ENCODE measurements at places on chromosomes 2 and 18. TPM values are rescaled to one million over a fixed set of nuclear protein-coding genes. Genes with fewer than 3 reads are reported as not detected.

EVX2 gene
- not detected for total RNA-seq

EPC2 gene
- 27.5 TPM for total RNA-seq

RAD51AP2 gene
- 0.43 TPM for total RNA-seq

DNA sequence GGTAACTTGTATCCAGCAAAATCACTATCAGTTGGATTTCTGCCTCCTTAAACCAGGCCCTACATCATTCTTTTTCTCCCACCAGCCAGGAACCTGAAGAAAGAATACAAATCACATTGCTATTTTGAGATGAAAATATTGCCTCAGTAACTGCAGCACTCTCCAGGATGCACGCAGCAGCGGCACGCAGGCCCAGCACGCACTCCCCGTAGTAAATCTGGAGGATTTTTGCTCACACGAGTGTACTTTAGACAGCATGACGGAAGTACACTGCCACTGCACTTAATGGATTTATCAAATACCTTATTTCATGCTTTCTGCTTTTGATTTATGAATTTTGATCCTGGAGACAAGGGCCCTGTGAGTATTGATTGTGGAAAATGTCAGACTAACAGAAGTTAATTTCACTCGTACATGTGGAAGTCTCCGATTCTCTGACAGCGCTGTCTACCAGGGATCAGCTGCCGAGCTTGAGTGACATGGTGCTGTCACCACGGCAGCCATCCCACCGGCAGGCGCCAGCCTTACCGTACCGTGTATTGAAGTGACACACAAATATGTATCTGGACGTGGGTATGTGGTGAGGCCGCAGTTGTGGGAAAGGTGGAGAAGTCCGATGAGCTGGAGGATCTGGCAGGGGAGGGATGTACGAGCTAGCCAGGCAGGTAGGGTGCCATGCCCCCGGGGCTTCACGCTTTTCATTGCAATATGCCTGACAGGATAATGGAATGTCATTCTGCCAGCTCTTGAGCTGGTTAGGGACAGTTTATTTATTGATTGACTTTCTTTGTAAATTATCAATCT, 863.7 kb downstream of the GALR1 start:
- no peak for DNase-seq

DNA sequence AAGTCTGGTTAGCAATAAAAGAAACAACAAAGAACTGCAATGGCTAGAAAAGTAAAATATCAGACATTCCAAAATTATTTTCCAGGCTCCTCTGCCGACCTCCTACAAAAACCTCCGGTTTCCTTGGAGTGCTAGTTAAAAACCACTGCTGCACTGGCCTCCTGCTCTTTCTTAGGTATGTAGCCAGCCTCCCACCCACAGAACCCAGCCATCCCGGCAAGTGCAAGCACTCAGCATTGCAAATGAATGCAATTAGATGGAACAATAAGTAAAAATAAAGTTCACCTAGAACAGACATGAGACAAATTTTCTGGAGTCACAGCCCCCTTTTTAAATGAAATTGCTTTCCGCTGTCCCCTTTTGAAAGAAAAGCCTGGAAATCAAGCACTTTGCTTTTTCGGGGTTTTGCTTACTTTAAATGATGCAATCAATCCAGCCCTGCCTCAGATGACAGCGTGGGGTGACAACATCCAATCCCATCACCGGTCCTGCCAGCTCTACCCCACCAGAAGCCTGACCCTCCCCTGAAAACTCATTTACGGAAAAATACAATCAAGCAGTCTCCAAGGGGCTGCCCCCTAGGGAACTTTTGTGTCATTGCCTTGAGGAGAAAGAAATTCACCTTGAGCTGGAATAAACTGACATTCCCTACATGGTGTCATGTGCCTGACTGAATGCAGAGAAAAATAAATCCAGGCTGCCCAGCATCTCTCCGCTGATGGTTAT, 199.8 kb downstream of the EPHA4 start:
- DNase-seq, result no peak

DNA sequence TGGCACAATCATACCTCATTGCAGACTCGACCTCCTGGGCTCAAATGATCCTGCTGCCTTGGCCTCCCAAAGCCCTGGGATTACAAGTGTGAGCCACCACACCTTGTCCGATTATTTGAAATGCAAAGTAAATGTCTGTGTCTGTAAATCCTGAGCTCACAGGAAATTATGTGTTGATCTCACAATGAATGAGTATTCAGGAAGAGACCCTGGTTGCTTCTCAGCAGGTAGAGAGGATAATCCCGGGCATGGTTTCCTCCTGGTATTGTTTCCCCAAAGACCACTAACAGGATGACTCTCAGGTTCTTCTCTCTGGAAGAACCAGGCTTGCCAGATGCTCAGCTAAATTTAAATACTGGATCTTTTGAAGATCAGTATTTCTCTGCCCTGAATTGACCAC, 147.6 kb downstream of the LDLRAD4 start:
- DNase-seq, result no peak

- DNase-seq, result no peak
These were observed 630 bp upstream of the ZNF512 start for GRCh38 chr2:27582129-27582694.

DNA sequence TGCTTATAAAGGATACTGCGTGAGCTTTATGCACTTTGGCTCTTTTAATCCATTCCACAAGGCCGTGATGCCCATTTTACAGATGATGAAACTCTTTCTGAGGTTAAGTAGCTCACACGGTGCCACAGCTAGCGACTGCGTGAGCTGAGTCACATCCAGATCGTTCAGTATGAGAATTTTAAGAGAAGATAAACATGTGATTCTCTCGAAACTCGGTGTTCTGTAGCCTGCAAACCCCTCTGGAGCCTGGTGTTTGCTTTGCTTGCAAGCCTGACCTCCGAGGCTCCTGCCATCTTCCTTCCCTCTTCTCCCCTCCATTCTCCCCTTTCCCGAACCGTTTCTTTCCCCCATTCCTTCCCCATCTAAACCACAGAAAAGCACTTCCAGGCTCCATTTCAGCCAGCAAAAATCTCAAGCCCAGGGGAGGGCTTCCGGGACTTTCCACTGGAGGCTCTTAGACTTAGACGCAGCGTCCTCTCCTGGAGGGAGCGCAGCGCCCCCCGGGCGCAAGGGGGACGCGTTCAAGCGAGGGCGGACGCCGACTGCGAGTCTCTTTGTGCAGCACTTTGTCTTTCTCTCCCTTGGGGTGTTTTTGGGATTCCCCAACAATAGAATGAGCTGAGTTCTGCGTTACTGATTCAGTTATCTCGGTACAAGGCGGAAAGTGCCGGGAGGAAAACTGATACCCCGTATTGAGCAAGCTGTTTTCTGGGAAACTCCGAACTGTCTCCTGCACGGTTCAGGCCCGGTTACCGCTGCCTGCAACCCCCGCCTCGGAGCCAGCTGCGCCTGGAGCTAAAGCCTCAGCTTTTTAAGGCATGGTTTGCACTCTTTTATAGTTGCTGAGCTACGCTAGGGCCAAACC, 38.0 kb downstream of the CYP1B1 start:
- DNase-seq, result no peak

- no peak for DNase-seq
These were observed 368.6 kb downstream of the GRB14 start for GRCh38 chr2:164252568-164253287.

DNA sequence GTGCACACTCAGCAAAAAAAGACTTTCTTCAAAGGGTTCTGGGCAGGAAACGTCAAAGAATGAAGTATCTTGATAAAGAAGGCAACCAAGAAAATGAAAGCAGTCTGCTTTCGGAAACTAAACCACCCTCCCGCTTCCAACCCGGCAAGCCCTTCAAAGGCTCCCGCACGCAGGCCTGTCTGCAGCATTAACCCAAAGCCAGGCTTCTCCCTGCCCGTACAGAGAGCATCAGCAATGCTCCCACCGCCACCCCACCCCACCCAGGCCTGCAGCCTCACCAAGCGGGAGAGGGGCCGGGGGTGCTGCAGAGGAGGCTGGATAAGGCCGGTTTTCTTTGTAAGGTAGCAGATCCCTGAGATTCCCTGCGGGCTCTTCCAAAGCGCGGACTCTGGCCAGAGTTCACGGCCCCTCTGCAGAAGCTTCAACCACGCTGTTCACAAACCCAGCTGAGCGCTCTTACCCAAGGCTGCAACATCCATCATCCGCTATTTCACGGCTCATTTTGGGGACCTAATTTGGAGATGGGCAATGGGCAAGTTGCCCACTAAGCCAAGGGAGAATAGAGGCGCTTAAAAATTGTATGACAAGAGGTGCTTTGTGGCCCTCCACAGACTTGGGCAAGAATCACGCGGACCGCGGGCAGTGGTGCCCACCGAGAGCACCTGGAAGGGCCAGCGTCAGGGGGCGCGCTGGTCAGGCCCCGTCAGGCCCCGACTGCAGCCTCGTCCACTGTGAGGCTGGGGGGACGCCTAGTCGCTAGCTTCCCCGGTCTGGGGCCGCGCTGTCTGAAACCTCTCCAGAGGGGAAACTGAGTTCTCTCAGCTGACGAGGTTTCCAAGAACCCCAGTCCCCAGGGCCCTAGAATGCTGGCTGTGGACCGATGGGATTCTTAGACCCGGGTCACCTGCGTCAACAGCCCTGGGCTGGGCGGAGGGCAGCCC, 225.4 kb upstream of the ID2 start:
- no peak for DNase-seq

- DNase-seq, result no peak
These were observed 8.3 kb downstream of the TCF4 start for GRCh38 chr18:55579501-55580270.
